IMR-90 (cell line): ENCODE measurements at places on chromosomes 16 and 17.

DNA sequence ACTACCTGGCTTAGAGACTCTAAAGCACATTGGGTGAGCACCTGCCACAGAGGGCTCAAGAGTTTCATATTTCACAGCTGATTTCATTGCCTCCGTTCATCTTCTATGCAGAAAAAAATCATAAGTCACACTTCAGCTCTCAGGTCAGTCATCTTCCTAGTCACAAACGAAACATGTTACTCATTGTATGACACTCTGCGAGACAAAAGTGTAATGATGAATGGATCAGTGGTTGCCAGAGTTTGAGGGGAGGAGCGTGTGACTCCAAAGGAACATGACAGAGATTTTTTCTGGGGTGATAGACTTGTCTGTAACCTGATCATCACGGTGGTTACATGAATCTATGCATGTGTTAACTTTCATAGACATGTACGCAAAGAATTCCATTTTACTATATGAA lies 195.2 kb upstream of the CNTNAP4 start:
- DNase-seq = no peak

- DNase-seq = no peak
These were observed 3.7 kb downstream of the CBLN1 start for GRCh38 chr16:49277766-49278566.

DNA sequence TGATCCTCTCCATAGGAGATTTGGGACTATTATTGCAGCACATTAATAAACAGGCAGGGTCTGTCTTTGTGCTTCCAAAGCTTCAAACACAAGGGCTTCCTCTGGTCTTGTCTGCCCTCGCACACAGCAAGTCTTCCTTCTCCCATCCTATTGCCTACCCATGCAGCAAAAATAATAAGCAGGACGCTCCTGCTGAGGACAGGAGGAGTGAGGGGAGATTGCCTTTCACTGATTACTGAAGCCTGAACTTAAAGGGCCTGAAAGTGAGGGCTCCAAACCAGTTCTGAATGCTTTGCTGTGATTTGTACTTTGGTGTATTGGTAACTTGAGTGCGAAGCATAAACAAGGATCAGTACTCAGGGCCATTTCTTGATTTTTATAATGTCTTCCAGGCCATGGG lies 197.6 kb upstream of the XYLT1 start:
- no peak for DNase-seq

GRCh38 chr17:39400547-39401411 lies 647 bp downstream of the FBXL20 start:
- no peak for DNase-seq

- no peak for DNase-seq
These were observed 2.5 kb upstream of the GJD3 start for GRCh38 chr17:40366861-40367518.

- DNase-seq = peak; percentile 90
These were observed 686.2 kb downstream of the KCNJ2 start for GRCh38 chr17:70855401-70856054.

- peak; percentile 72 for DNase-seq
These were observed 2.4 kb upstream of the TBX2 start for GRCh38 chr17:61397086-61397842.

DNA sequence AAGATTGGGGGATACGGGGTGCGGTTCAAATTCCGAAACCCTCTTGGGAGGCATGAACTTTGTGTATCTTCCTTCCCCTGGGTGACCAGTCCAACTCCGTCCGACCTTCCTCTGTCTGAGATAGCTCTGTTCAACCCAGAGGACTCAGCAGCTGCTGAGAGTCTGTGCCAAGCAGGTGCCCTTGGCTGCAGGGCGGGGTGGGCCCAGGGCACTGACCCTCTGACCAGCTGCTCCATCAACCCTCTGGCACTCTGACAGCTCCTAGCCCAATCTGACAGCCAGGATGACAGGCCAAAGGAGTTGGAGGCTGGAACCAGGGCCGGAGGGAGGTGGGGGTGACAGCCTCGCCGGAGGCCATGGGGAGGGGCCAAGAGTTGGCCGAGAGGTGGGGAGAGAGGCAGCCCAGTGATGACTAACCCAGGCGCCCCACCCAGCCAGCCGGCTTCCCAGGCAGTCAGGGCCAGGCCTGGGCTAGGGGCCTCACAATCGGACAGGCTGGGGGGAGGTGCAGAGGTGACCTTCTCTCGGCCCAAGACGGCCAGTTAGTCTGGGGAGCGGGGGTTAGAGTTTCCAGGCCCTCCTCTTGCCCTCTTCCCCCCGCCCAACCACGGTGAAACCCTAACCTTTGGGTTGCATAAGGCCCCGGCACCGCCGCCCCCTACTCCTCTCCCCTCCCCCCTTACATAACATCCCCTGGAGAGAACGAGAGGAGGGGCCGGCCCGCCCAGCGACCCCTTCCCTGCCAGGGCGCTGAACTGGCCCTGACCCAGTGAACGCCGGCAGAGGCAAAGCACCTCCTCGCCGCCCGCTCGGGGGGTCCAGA lies 5.0 kb upstream of the TLCD2 start:
- peak; percentile 88 for DNase-seq

- no peak for DNase-seq
These were observed 15.8 kb downstream of the RAI1 start for GRCh38 chr17:17696882-17697633.

DNA sequence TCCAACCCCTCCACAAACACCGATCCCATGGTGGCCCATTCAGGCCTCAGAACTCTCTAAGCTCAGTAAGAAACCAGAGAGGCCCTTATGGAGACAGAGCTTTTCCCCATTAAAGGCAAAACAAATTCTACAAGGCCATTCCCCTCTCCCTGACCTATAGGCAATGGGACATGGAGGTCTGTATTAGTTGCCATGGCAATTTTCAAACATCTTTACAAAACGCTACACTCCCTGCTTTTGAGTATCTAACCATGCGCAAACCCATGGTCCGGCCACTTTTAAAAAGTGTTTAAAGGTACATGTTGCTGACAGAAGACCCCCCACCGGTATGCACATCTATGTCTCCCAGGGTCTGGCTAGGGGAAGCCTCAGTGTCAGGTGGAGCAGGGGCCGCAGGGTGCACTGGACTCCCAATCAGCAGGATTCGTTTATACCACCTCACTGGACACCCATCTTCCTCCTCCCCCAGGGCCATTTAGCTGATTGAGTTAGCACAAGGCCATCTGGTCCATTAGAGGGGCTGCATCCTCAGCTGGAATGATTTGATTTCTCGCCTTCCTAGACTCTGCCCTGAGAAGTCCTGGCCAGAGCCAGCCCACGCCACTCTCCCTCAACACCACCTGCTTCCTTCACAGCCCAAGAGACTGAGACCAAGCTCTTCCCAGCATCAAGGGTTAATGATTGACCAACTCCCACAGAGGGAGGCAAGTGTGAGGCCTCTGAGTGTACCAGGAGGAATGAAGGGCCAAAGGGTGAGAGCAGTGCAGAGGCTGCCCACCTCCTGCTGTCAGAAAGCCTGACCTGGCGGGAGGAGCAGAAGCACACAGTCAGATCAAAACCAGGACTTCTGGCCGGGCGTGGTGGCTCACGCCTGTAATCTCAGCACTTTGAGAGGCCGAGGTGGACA lies 10.9 kb downstream of the ACLY start:
- peak; percentile 42 for DNase-seq

DNA sequence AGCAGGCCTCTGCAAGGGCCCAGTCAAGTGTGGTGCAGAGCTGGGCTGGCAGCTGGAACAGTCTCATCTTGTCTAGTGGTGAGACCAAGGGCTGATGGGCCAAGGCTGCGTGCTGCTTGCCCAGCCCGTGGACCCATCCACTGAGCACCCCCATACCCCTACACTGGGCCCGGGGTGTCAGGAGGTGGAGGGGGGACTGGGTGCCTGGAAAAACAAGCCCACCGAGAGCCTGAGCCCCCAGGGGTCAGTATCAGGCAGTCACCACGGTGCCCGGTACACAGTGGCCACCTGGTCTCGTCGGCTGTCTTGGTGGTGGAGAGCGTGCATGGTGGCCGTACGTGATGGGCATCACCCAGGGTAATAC lies 238.3 kb downstream of the SEC14L1 start:
- DNase-seq = no peak

DNA sequence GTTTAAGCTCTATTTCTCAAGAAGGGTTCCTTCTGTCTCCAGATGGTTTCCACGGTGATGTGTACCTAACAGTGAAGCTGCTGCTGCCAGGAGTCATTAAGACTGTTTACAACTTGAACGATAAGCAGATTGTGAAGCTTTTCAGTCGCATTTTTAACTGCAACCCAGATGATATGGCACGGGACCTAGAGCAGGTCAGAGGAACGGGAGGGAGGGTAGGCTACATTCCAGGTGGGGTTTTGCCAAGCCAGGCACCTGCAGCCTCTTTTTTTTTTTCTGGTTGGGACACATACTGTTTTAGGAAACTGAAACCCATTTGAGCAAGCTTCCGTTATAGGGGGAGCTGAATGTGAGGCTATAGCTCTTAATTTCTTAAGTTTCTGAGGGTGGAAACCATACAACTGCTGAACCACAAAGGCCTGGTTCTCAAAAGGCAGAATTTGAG lies 10.6 kb downstream of the LIG3 start:
- peak; percentile 60 for DNase-seq

DNA sequence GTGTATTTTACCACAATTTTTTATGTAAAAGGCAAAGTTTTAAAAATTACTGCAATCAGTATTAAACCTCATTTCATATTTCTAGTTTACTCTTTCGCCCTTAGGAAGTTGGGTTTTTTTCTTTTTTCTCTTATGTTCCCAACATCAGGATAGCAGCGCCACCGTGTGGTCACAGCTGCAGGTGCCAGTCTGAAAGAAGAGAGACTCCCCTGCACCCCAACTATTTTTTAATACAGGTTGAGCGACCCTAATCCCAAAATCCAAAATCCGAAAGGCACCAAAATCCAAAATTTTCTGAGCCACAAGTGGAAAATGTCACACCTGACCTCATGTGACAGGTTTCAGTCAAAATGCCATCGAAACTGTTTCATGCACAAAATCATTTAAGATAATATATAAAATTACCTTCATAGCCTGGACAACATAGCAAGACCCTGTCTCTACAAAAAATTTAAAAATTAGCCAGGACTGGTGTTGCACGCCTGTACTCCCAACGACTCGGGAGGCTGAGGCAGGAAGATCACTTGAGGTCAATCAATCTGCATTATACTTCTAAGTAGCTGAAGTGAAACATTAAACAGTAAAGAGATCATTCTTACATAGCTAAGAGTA lies 21.8 kb upstream of the ASGR2 start:
- peak; percentile 69 for DNase-seq

- DNase-seq = peak; percentile 75
These were observed 15.0 kb downstream of the GINS2 start for GRCh38 chr16:85673529-85674417.

DNA sequence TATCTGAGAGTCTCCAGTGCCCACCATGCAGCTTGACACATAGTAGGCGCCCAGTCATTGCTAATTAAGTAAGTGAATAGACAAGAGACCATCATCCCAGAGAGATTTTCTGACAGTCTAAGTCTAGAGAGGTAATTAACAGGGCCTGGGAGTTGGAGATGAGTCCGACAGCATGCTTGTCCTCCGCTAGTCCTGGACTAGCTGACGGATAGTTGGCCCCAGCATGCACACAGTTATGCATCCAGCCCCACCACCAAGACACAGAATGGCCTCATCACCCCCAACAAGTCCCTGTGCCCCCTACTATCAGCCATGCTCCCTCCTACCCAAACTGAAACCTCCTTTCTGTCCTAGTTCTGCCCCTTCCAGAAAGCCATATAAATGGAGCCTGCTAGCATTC lies 10.0 kb downstream of the GRB7 start:
- DNase-seq = no peak

GRCh38 chr17:55996826-55997225 lies 156.4 kb upstream of the ANKFN1 start:
- DNase-seq = peak; percentile 4

DNA sequence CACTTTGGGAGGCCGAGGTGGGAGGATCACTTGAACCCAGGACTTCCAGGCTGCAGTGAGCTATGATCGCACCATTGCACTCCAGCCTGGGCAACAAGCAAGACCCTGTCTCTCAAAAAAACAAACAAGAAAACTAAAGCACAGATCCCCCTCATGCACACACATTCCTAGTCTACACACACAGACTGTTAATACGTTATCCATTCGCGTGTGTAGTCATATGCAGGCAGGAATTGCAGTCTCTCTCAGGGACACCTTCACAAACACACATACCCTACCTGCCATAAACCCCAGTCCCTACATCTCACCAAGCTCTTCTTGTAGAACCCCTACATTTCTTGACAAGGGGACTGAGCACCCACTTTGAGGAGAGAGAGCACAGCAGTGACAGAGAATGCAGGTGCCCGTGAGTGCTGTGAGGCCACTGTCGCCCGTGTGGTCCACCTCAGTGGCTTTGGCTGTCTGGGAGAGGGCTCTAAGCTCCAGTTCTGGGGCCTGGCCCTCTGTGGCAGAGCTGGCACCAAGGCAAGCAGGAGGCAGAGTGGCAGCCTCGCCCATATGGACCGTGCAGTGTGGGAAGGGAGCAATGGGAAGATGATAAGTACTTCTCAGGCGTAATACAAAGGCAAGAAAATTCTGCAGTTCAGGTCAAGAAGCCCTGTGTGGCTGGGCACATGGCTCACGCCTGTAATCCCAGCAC lies 59.0 kb upstream of the RPH3AL start:
- DNase-seq = no peak

DNA sequence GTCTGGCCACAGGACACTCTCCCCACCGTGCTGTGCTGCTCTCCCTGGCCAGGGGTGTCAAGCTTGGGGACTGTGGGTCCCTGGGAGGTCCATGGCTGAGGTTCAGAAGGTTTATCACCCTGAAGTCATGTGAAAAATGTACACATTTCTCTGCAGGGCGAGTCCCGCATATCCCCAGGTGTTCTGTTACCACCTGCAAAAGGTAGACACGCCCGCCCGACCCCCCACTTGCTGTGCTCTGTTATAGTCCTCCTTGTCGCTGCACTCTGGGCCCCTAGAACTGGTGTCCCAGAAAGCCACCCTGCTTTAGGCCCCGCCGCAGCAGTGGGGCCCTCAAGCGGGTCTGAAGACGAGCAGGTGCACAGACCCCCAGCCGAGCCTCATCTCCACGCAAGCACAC lies 11.8 kb downstream of the JPT2 start:
- DNase-seq = no peak

- no peak for DNase-seq
These were observed 3.3 kb downstream of the TSPOAP1 start for GRCh38 chr17:58325289-58325726.

DNA sequence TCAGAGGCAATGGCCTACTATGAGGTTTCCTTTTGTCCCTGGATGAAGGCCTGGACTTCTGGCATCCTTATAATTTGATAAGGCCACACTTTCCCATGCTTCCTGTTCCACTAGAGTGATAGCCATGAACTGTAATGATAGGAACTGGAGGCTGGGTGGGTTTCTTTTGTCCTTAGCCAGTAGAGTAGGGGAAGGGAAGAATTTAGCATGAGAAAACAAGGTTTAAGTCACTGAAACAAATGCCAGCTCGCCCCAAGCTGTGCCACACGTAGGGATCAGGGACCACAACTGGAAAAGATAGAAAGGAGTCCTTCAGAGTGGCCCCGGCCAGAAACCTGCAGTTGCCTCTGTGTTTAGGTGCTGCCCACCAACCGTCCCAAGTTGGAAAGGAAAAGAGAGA lies 80.9 kb upstream of the C17orf78 start:
- no peak for DNase-seq
